ENCODE measurements at places on chromosomes 7 and 10.

DNA sequence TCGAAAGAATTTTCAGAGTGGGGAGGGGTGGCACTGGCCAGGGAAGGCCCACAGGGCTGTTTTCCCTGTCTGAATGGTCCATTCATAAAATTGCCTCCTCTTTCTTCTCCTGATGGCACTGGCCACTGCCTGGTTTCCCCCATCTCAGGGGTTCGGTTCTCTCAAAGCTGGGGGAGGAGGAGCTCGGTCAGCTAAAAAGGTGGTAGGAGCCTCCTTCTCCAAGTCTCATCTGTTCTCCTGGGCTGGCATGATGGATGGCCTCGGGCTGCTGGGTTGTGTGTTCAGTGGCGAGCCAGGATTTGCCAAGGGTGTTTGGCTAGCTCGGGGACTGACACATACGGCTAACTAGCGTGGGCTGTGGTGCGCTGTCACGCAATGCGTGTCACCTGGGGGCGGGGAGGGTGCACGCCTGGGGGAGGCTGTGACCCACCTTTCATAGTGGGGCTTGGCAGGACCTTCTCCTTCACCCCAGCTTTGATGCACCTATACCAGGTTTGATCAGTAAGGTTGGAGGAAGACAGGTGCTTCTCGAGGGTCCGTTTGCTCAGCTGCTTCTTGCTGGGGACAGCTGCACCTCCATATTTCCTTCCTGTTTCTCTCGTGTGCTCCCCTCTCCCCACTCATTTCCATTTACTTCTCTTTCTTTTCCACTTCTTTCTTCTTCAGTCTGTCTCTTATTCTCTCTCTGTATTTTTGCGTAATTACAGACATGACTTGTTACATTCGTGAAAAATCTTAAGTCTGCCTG is 36.3 kb downstream of the RBM20 start:
- no peak for DNase-seq

DNA sequence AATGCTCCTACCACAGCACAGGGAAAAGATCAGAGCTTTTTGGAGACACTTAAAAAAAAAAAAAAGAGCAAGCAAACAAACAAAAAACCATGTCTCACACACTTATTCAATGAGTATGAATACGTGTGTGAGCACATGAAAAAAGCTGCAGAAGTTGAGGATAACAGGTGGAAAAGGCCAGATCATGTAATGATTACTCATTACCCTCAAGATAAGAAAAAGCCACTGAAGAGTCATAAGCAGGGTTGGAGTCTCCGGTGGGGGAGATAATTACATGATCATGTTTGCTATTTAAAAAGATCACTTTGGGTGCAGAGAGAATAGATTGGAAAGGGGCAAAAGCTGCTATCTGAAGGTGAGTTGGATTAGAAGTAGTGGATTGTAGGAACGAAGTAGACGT is 77.0 kb downstream of the POU6F2 start:
- DNase-seq = no peak

GRCh38 chr10:119315128-119316001 is 108.0 kb downstream of the GRK5 start:
- peak; percentile 85 for DNase-seq

DNA sequence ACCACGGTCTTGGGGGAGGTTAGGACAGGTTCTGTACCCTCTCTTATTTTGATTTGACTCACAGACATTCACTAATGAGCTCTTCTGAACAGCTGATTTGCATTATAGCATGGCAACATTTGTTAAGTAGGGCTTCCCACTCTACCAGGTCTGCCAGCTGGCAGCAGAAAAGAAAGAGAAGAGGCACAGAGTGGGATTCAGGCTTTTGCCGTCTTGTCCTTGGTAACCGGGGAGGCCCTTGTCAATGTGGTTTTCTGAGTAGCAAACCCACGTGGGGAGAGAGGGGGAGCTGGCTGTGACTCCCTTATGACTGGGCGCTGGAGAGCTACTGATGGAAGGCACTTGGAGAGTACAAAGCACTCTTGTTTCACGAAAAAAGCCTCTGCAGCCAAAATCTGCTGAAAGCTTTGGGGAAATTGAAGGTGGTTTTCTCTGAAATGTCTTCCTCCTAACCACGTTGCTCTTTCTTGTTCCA is 355.3 kb upstream of the GALNT17 start:
- DNase-seq = no peak

DNA sequence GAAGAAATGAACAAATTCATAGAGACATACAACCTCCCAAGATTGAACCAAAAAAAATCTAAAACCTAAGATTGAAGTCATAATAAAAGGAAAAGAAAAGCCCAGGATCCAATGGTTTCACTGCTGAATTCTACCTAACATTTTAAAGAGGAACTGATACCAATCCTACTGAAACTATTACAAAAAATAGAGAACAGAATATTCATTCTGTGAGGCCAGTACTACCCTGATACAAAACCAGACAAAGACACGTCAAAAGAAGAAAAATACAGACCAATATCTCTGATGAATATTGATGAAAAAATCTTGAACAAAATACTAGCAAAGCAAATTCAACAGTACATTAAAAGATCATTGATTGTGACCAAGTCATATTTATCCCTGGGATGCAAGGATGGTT is 128.5 kb upstream of the STEAP1 start:
- no peak for DNase-seq

GRCh38 chr7:28183627-28184026 is 3.0 kb upstream of the JAZF1 start:
- DNase-seq = no peak

DNA sequence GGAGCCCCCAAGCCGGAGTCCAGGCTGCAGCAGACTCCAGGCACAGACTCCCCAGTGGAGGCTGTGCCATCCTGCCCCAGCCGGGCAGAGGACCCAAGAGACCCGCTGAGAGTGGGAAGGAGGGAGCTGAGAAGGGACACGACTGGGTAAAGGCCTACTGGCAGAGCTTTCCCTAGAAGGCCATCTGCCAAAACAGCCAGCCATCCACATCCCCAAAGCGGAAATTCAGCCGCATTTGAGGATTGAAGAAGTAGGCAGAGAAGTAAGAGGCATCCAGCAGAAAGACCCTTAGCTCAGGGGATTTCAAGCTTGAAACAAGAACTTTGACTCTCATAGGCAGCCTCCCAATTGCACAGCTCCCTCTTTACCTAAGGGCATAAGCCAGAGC is 857 bp downstream of the CPXM2 start:
- DNase-seq = no peak

GRCh38 chr10:71962901-71963300 is 1.3 kb upstream of the CHST3 start:
- no peak for DNase-seq

- no peak for DNase-seq
Measured at GRCh38 chr7:64463636-64464375, 99.1 kb downstream of the ZNF680 start.
